ENCODE measurements at places on chromosomes 16 and 17. TPM values are rescaled to one million over a fixed set of nuclear protein-coding genes. Genes with fewer than 3 reads are reported as not detected.

The KCNJ2 gene
- total RNA-seq, result 0.79 TPM

The WNT9B gene
- not detected for total RNA-seq

GRCh38 chr16:50310308-50311133 lies 44.2 kb downstream of the ADCY7 start:
- DNase-seq, result peak; percentile 24

- no peak for DNase-seq
Observed at GRCh38 chr17:30186761-30187160, 48.7 kb downstream of the SLC6A4 start.

GRCh38 chr17:50884439-50885311 lies 18.5 kb upstream of the TOB1 start:
- no peak for DNase-seq
